Hematopoietic multipotent progenitor cell treated with erythropoietin and hydrocortisone succinate and interleukin-3 and kit ligand, for 8 days (in vitro differentiated cells): ENCODE measurements at places on chromosomes 13 and 19.
A peak's percentile ranks its signal among the peaks of the same experiment; 100 is the strongest.

GRCh38 chr13:112481458-112481857, 105.3 kb downstream of the SPACA7 start:
- no peak for DNase-seq

DNA sequence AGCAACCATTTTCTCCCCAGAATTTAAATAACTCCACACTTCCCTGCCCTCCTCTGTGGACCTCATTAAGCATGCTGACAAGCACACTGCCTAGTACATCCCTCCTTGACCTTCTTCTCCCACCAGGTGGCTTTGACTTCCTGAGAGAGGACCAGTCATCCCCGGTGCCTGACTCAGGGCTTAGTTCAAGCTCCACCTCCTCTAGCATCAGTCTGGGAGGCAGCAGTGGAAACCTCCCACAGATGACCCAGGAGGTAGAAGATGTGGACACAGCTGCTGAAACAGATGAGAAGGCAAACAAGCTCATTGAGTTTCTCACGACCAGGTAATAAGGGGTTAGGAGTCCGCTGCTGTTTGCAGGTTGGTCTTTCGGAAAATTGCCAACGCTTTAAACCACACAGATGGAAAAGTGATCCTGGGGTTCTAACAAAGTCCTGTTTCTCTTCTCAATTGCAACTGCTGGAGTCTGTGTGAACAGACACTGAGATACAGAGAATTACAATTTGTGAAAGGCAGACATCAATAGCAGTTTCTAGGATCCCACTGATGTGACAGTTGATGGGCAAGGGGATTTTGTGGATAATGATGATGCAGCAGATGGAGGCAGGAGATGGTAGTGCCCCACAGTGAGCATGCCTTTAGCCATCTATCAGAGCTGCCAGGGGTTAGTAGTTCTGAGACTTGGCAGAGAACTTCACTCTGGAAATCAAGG, 86.7 kb downstream of the ZAR1L start:
- DNase-seq: no peak

- DNase-seq: peak; percentile 25
Measured at GRCh38 chr13:99003851-99004471, 26.1 kb upstream of the DOCK9 start.

- DNase-seq: no peak
Measured at GRCh38 chr13:111213964-111214726, 99.0 kb downstream of the ARHGEF7 start.

DNA sequence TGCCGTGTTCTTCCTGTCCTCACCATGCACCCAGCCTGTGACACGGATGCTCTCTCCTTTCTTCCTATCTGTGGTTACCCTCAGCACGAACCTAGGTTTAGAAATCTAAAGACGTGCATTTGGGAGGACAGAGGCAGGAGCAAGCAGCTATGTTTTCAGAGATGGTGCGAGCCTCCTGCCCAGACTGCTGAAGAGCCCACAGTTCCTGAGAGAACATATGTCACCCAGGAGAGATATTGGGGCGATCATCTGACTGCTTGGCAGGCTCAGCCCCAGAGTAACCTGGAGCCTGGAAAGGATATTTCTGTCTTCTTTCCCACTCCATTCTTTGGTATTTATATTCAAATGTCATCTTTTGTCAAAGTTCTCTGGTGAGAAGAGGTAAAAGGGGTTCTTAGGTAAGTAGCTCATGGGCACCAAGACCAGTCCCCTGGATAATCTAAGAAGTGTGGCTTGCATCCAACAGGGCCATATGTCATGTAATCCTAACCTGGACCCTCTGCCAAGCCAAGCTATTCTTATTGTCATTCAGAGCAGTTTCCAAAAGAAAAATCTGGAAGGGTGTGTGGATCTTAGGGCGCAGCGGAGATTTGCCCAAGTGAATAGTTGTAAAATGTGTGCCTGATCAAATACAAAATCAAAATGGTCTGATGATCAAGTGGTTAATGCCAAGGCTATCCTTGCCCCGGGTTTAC, 59.5 kb downstream of the FGF9 start:
- DNase-seq: no peak

GRCh38 chr13:90448466-90449037, 898.9 kb upstream of the MIR17HG start:
- no peak for DNase-seq

DNA sequence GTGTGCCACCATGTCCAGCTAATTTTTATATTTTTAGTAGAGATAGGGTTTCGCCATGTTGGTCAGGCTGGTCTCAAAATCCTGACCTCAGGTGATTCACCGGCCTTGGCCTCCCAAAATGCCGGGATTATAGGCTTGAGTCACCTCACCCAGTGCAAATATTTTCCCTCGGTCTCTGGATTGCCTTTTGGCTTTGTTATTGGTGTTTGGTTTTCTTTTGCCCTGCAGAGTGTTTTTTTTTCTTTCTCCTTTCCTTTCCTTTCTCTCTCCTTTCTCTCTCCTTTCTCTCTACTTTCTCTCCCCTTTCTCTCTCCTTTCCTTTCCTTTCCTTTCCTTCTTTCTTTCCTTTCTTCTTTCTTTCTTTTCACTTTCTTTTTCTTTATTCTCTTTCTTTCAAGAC, 33.2 kb downstream of the KDM4B start:
- no peak for DNase-seq

- no peak for DNase-seq
Measured at GRCh38 chr19:2613507-2614295, 88.8 kb downstream of the GNG7 start.

DNA sequence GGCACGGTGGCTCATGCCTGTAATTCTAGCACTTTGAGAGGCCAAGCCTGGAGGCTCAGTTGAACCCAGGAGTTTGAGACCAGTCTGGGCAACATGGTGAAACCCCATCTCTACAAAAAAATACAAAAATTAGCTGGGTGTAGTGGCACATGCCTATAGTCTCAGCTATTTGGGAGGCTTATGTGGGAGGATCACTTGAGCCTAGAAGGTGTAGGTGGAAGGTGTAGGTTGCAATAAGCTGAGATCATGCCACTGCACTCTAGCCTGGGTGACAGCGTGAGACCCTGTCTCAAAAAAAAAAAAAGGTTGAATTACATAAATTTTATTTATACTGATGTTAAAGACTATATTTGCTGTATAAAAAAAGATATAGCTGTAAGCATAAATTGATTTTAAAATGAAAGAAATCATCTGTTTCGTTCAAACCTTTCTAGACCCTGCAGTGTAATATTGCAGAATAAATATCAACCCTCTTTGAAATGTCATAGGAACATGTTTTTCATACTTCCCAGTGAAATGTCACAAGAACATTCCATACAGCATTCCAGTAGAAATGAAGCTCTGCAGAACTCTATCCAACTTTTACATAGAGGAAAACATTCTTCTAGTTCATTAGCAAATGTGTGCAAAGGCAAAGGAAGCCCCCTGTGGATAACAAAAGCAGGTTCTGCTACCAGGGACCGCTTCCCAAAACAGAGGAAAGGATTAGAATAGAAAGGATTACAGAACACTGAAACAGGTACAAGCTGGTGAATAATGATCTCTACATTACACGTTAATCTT, 76.0 kb downstream of the CAB39L start:
- DNase-seq: no peak

GRCh38 chr13:50015258-50015657, at the start of gene KCNRG:
TSS of gene KCNRG (plus strand) at chr13:50015444. CDS start at chr13:50015494, 50 bp downstream.
- DNase-seq: peak; percentile 49

GRCh38 chr13:52599037-52599847, 43.0 kb upstream of the HNRNPA1L2 start:
- peak; percentile 15 for DNase-seq

GRCh38 chr19:49676784-49677230, 264 bp upstream of the PRMT1 start:
- DNase-seq: peak; percentile 100

DNA sequence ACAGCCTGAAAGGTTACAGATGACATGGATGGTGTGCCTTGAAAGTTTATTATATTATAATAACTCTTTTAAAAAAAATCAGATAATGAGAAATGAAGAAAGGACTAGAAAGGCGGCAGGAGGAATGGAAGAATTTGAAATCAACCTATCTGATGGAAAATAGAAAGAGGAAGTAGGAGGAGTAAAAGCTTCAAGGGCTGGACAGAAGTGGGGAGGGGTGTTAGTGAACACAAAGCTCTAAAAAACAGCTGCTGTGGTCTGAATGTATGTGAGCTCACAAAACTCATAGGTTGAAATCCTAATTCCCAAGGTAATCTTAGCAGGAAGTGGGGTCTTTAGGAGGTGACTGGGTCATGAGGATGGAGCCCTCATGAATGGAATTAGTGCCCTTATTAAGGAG, 19.5 kb downstream of the CCDC70 start:
- no peak for DNase-seq
